CD4-positive, alpha-beta T cell treated with Interleukin-10 for 1 hour (primary cell): ENCODE measurements at places on chromosomes 11 and 22.

DNA sequence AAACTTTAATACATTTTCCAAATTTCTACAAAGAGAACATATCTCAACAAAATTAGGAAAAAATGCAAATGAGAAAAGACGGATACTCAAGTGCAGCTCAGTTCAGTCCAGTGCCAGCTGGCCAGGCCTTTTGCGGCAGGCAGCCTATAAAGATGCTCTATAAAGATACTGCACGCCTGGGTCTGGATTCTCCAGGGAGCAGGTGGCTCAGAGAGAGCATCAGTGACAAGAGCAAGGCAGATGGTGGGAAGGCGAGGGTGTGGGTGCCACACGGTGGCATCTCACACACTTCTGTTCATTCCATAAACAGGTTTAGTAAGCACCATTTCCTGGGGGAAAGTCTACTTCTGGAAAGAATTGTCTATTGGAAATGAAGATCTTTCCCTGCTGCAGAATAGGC is 18.1 kb upstream of the SCN3B start:
- DNase-seq, result no peak

DNA sequence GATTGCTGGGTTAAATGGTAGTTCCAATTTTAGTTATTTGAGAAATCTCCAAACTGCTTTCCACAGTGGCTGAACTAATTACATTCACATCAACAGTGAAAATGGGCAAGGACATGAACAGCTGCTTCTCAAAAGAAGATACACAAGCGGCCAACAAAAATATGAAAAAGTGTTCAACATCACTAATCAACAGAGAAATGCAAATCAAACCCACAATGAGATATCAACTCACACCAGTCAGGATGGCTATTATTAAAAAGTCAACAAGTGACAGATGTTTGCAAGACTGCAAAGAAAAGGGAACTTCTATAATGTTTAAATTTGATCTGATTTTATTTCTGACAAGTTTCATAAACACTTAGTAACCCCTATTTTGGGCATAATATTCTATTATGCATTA is 537.5 kb downstream of the DLG2 start:
- DNase-seq, result no peak

DNA sequence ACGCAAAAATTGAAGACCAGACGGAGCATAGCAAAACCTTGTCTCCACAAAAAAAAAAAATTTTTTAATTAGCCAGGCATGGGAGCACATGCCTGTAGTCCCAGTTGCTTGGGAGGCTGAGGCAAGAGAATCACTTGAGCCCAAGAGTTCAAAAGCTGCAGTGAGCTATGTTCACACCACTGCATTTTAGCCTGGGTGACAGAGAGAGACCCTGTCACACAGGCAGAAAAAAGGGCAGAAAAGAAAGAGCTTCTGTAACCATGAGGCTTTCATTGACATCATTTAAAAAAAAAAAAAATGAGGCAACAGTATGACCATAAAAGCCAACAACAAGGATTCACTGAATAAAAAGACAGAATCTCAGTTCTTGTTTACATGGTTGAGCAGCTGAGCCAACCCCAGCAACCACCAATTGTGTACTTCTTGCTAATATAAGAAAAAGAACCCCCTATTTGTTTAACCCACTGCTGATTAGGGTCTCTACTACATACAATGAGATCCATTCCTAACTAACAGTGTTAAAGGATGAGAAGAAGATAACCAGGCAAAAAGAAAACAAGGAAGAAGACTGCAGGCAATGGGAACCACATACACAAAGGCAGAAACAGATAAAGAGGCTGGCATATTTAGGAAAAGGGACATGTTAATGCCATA is 86.2 kb upstream of the SCUBE2 start:
- no peak for DNase-seq

DNA sequence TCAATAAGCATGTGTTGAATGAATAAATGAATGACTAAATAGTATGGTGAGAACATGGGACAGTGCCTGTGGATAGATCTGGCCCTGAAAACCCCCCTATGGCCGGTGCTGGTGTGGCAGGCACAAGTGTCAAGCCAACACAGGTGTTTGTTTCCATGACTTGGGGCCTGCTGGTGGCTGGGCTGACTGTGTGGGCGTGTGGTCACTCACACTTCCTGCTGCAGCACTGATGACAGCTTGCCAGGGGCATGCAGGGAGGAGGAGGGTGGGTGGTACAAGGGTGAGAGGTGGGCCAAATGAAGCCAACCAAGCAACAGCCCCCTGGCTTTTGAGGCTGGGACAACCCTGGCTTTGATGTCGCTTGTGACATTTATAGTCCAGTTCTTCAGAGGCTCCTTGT is 30.3 kb upstream of the ABCC8 start:
- no peak for DNase-seq

DNA sequence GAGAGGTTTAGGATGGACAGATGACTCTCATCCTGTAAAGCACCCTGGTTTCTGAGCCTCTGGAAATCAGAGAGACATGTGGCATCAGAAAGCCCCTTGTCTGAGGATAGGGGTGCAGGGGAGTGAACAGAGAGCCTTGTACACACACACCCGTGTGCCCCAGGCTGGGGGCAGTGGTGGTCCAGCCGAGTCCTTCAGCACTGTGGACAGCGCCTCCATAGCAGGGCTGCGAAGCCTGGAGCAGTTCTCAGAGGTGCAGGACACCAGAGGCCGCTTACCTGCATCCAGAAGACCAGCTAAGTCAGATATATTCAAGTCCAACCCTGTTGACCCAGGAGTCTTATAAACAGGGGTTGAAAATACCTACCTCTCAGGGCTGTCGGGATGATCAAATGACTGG is 11.5 kb upstream of the IGSF9B start:
- DNase-seq, result no peak

GRCh38 chr11:76745044-76745376 is 38.1 kb upstream of the TSKU start:
- no peak for DNase-seq

GRCh38 chr11:1486054-1486825 is at the start of gene MOB2:
Gene MOB2 (minus strand): TSS chr11:1486779. CDS start chr11:1486556, 223 bp downstream.
- DNase-seq, result peak; percentile 9

- no peak for DNase-seq
Measured at GRCh38 chr11:132051704-132052103, 681.3 kb downstream of the NTM start.

- DNase-seq, result no peak
Measured at GRCh38 chr11:8384199-8384821, 120.6 kb upstream of the LMO1 start.

- no peak for DNase-seq
Measured at GRCh38 chr11:2778630-2779498, 79.1 kb upstream of the KCNQ1OT1 start.

- DNase-seq, result no peak
Measured at GRCh38 chr11:45043755-45044475, 93.2 kb upstream of the TP53I11 start.

- DNase-seq, result no peak
Measured at GRCh38 chr11:65478388-65479183, 20.3 kb upstream of the MALAT1 start.

DNA sequence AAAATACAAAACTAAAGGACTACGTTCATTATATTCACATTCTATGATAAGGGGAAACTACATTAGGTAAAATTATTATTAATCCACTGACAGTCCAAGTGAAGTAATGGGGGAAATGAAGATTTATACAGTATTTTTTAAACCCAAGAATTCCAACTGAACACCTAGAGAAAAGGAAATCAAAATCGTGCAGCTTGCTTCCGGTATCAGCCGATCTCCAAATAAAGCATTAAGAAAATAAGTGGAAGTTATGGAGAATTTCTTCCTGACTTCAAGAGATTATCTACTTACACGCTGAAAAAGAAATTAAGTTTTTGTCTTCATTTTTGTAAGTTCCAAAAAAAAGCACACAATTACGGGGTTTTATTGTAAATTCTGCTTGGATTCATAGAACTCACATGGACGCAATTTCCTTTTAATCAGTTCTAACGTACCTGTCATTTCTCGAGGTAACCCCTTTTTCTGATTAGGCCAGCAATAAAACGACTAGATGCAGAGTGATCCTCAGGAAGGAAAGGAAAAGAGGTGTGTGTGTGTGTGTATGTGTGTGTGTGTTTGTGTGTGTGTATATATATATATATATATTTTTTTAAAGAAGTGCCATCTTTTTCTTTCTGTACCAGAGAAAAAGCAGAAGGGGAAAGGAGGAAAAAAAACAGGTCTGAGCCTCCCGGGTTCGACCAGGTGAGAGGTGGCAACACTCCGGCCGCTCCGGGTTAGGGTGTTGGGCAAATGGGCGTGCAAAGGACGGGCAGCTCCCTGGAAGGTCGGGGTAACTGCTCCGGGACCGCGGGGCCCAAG is 1.1 kb downstream of the ZBTB44 start:
- DNase-seq, result no peak

GRCh38 chr11:19307498-19307897 is 66.8 kb upstream of the E2F8 start:
- DNase-seq, result no peak

DNA sequence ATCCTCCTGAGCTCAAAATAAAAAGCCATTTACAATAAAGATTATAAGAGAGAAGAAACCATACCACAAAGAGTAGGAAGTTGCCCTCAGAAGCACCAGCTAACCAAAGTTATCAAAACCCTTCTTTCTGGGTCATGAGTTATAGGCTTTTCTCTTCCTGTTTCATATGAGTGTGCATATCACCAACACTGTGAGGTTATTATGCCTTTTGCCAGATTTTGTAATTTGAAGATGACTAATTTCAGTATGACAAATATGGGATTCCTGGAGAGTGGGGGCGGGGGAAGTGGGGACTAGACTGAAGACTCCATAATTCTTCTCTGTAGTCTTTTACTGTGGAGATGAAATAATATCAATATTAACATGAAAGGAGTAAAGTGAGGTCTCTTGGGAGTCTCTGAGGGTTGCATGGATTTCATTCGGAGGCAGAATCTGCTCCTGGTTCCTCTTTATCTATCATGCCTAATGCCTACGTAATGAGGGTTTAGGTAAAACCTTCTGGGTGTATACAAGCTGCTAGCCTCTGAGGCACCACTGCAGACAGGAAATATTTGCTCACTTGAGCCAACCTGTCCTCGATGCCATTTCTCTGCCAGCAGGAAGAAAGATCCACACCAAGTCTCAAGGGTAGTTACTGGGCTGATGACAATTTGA is 2.1 kb downstream of the LPXN start:
- DNase-seq, result peak; percentile 60

DNA sequence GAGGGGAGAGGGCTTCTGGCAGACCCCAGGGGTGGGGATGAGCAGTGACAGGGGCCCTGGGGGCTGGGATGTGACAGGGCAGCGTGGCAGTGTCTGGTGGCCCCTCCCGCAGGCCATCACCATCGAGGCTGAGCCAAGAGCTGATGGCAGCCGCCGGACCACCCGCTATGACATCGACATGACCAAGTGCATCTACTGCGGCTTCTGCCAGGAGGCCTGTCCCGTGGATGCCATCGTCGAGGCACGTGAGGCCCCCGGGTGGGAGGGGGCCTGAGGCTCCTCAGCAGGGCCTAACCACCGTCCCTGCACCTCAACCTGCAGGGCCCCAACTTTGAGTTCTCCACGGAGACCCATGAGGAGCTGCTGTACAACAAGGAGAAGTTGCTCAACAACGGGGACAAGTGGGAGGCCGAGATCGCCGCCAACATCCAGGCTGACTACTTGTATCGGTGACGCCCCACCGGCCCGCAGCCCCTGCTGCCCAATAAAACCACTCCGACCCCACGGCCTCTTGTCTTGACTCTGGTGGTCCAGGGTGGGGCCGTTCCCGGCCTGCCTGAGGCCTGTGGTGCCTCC is 2.6 kb upstream of the TCIRG1 start:
- DNase-seq, result no peak

- no peak for DNase-seq
Measured at GRCh38 chr11:121449626-121450025, 2.5 kb upstream of the SORL1 start.

DNA sequence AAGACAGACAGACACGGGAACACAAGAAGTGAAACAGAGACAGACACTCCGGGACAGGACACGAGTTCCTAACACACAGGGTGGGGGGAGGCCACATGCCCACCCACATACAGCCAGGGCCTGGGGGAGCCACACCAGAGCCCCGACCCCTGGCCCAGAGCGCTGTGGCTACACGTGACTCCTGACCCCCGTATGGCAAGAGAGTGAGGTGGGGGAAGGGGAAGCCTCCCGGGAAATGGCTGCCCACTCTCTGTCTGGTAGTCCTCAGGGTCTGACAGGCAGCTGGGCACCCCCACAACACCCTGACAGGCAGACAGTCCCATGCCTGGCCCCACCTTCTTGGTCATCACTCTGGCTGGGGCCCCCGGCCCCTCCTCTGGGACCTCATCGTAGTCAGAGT is 38.6 kb upstream of the PDE2A start:
- no peak for DNase-seq

DNA sequence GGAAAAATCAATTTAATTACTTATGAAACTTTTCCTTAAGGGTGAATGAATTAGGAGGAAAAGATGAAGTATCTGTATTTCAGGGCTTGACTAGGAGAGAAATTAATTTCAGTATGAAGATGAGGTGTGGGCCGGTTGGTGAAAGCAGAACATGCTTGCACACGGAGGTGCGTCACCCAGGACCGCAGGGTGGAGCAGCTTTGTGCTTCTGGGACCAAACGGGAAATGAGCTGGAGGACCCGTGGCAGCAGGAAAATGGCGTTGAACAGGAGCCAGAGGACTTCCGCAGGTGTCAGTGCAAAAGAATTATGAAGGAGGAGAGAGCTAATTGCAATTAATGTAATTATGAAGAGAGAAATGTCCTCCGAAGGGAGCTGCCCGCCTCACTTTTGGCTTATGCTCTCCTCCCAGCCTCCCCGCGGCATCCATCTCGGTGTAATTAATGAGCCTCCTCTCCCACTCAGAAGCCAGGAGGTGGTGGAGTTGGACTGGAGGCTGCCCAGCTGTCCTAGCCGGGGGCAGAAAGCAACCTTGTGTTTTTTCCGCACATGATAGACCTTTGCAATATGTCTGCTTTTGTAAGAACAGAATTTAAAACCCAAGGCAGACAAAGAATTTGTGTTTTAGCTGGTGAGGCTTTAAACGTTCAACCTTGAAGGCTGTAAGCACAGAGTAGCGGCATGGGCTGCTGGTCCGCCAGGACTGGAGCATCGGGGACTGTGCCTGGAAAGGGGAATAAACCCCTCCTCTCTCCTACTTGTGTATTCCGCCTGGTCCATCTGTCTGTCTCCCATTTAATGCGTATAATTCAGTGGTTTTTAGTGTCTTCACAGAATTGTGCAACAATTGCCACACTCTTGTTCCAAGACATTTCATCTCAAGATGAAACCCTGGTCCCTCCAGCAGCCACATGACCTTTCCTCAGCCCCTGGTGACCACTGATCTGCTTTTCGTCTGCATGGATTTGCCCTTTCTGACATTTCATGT is 180.6 kb downstream of the TBC1D22A start:
- DNase-seq, result peak; percentile 4

- no peak for DNase-seq
Measured at GRCh38 chr11:99687320-99687719, 666.6 kb downstream of the CNTN5 start.
